Endothelial cell of umbilical vein (primary cell): ENCODE measurements at places on chromosomes 13 and 19. TPM values are rescaled to one million over a fixed set of nuclear protein-coding genes. Genes with fewer than 3 reads are reported as not detected.

Gene IFNL1
- total RNA-seq: not detected in 2 replicates

Gene CPB2
- total RNA-seq: not detected in 2 replicates

Gene FDX2
- total RNA-seq: 20.5 and 22.4 TPM in 2 replicates

Gene ZNF850
- 3.6 and 4.5 TPM in 2 replicates for total RNA-seq

Gene MICU2
- 24.0 and 25.1 TPM in 2 replicates for total RNA-seq

Gene ZNF284
- 2.4 and 2.7 TPM in 2 replicates for total RNA-seq

- no peak for DNase-seq
Measured at GRCh38 chr13:77545626-77546412, 10.3 kb downstream of the SCEL start.

DNA sequence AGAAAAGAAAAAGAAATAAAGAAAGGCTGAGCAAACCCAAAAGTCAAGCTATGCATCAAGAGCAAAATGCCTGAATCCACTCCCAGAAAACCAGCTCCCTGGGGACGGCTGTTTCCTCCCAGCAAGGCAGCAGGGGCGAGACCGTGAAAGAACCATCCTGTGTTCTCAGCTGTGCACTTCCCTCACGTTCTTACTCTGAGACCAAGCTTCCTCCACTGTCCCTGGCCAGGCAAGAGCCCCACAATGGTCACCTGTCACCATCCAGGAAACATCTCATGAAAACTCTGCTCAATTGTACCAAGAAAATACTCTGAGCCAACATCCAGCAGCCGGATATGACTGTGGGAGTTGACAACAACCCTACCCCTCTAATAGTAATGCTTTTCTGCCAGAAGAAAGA, 22.9 kb downstream of the RAB20 start:
- DNase-seq: no peak

- no peak for DNase-seq
Measured at GRCh38 chr13:93862259-93862658, 617.2 kb downstream of the DCT start.

DNA sequence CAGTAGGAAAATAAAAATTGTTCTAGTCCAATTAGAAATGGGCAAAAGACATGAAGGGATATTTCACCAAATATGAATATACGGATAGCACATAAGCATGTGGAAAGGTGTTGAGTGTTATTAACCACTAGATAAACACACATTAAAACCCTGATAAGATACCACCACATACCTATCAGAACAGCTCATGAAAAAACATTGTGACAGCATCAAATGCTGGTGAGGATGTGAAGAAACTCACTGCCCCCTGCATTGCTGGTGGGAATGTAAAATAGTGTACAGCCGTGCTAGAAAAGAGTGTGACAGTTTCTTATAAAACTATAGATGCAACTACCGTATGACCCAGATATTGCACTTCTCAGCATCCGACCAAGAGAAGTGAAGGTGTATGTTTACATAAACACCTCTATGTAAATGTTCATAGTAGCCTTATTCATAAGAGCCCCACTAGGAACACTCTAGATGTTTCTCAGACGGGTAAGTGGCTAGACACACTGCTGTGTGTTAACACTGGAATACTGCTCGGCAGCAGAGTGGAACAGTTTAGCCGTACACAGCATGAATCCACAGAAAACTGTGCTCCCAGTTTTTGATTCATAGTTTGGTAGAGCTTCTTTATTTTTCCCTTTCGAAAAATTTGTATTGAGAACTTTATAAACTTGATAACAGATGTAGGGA, 321.1 kb downstream of the MYO16 start:
- no peak for DNase-seq

GRCh38 chr13:33869005-33869404, 51.1 kb downstream of the RFC3 start:
- DNase-seq: no peak

GRCh38 chr13:114310956-114311355, 3.3 kb upstream of the CHAMP1 start:
- no peak for DNase-seq

- DNase-seq: no peak
Measured at GRCh38 chr13:109938255-109938936, 152.0 kb upstream of the IRS2 start.

DNA sequence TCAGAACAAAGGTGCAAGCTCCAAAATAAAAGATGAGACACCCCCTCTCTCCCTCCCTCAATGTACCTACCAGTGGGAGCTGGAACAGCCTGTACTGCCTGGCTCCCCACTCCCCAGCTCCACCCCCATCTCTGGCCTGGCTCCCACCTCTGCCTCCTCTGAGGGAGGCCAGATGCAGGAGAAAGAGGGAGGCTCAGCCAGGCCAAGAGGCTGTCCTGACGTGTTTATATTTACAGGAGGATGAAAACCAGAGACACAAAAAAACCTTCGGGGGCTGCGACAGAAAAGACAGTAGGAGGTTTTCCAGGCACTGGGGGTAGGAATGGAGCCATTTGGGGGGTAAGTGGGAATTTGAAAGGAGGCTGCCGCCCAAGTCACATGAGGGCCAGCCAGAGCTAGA, 19.7 kb downstream of the ARHGEF18 start:
- DNase-seq: no peak

- no peak for DNase-seq
Measured at GRCh38 chr13:110244071-110244830, 62.7 kb downstream of the COL4A1 start.

DNA sequence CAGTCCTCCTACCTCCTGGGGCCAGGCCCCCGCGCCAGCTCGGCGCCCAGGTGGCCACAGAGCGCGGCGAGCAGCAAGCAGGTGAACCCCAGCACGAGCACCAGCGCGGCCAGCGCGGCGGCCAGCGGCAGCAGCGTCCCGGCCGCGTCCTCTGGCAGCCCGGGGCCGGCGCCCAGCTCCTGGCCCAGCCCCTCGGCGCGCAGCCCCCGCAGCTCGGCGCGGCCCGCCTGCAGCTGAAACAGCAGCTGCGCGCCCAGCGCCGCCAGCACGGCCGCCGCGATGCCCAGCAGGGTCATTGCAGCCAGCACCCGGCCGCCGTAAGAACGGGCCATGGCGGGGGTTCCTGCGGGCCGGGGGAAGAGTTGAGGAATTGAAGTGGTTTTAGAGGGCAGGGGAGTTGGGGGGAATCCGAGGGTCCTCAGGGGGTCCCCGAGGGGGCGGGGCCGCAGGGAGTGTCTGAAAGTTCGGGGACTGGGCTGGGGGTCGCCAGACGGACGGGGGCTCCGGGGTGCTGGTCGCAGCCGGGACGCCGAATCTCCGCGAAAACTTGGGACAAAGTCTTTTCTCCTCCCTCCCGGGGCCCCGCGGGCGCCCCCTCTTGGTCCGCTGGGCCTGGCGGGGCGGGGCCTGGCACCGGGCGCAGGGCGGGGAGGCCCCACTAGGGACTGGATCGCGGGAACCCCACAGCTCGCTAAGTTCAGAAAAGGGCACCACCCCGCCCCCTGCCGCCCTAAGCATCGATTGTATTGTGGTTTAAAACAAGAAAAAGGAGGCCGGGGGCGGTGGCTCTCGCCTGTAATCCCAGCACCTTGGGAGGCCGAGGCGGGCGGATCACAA, at the start of gene TMEM221:
TMEM221 (minus strand) TSS at position 538 of the 837 bp plus-strand sequence; CDS start at position 332, 206 bp downstream.
- no peak for DNase-seq

DNA sequence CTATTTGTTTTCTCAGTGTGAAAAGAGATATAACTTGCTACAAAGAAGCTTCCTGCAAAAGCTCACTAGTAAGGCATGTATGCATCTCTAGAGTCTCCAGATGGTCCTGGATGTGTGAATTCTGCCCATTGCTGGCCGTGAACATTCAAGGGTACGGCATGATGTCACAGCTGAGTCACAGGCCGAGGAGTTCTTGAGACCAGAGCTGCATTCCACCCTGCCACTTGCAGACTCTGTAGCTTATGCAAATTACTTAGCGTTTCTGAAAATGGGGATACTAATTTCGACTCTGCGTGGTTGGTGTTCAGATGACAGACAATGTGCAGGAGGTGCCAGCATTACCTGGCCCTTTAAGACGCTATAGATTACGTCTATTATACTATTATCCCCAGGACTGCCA, 470.7 kb downstream of the ZNF536 start:
- no peak for DNase-seq

GRCh38 chr19:13301627-13302334, 151.6 kb downstream of the IER2 start:
- no peak for DNase-seq

- no peak for DNase-seq
Measured at GRCh38 chr19:45305421-45305820, 17.3 kb downstream of the CKM start.
